ENCODE measurements at places on chromosomes 3 and 15.

DNA sequence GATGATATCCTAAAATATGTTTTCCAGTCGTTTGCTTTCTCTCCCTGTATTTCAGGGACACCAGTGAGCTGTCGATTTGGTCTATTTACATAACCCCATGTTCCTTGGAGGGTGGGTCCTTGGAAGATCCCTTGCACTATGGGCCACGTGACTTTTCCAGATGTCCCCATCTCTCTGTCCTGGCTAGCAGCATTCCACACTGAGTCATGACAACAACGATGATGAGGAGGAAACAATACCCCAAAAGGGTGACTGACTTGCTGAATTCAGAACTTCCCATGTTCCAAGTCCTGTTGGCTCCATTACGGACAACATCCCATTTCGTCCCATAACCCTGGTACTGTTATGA is 134.3 kb downstream of the NSMCE3 start:
- DNase-seq: no peak

DNA sequence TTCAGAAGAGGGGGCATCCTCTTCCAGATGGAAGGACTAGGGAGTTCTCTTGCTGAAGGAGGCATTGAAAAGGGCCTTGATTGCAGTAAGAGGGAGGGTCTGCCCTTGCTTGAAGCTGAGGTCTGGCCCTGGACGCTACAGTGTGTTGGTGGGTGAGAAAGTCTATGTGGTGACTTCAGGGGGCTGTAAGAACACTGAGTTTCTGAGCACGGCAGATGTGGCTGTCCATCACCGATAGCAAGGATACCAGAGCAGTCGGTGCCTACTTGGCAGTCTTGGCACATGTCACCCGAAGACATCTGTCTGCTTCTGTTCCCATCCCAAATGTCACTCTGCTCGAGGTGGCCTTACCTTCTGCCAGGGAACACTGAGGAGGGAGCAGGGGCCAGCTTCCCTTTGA is 631.1 kb upstream of the CFAP20DC start:
- no peak for DNase-seq

DNA sequence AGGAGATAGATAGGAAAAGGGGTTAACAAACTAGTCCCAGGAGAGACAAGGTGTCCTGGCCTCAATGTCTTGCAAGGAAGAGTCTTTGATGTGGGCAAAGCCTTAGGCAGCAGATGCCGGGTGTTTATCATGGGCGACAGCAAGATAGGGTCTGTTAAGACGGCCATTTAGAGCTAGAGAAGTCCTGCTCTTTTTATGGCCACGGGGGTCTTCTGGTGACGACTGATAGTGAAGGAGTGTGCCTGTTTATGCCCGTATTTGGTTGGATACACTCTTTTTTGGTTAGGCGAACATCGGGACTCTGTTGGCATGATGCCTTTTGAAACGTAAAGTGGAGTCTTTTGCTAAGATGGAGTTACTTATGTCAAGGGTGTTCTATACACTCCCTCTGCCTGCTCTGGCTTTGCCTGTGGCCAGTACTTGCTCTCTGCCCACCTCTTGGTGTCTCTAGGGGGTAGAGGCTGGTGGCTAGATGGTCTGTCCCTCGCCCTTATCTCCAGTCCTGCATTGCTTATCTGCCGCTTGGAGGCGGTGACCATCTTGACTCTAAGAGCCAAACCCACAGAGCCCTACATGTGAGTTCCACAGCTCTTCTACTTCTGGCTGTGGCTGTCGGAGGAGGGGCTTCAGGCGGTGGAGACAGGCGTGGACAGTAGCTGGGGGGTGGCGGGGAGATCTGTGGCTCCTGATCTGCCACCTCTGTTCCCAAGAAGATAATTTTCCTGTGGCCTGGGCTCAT is 55.8 kb upstream of the ZBTB38 start:
- DNase-seq: no peak

GRCh38 chr3:190319660-190320059 is 2.6 kb downstream of the CLDN1 start:
- no peak for DNase-seq

GRCh38 chr3:126266291-126266840 is 86.0 kb upstream of the ALDH1L1 start:
- no peak for DNase-seq

DNA sequence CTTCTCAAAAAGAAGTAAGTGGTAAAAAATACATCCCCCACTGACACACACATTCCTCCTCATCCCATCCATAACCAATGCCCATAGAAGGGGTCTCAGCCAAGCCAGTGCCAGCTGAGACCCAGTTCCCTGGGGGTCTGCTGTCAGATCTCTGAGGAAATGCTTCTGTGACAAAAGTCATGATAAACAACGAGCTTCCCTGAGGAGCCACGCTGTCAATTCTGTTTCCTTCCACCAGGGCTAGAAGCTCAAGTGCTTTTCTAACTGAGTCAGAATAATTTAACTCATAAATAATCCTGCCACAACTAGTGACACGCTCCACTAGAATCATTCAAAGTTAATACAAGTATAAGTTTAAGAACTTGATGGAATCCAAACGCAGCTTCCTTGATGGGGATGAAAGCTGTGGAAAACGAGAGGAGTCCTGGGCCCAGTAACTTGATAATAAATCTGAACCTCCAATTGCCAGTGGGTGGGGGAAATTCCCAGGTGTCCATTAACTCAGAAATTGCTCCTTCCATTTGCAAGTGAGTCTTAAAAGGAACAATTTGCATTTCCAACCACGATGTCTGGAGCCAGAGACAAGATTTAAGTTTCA is 348.7 kb upstream of the LMCD1 start:
- no peak for DNase-seq

GRCh38 chr3:36318621-36319200 is 61.6 kb upstream of the STAC start:
- no peak for DNase-seq

DNA sequence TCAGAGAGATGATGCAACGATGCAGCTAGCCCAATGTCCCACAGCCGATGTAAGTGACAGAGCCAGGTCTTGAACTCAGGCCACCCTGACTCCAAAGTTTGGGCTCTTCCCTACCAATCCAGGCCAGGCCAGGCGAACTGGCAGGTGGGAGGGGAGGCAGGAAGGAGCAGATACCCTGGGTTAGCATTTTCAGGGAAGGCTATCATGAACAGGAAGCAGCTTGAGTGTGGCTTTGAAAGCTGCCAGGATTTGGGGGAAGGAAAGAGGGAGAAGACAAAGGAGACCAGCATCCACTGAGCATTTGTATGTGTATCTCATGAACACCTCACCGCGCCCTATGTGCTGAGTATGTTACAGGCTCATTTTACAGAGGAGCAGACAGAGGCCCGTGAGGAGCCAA is 38.8 kb downstream of the LMCD1 start:
- DNase-seq: no peak

- no peak for DNase-seq
Observed at GRCh38 chr15:65096481-65097385, 18.3 kb downstream of the UBAP1L start.

- no peak for DNase-seq
Observed at GRCh38 chr3:167814441-167814951, 79.0 kb downstream of the SERPINI1 start.

DNA sequence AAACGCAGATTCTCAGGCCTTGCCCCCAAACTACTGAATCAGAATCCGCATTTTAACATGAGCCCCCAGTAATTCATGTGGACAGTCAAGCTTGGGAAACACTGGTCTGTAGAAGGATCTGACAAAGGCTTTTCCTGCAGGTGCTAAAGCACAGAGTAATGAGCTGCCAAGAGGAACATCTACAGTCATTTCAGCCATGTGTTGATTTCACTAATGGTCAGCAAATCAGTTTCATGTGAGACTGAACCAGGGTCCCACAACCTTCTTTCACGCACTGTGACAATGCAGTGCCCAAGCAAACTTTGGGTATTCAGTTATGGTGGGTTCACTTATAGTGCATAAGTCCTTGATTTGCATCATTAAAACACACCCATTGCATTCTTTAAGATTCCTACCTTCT is 237.6 kb downstream of the TUSC7 start:
- no peak for DNase-seq

DNA sequence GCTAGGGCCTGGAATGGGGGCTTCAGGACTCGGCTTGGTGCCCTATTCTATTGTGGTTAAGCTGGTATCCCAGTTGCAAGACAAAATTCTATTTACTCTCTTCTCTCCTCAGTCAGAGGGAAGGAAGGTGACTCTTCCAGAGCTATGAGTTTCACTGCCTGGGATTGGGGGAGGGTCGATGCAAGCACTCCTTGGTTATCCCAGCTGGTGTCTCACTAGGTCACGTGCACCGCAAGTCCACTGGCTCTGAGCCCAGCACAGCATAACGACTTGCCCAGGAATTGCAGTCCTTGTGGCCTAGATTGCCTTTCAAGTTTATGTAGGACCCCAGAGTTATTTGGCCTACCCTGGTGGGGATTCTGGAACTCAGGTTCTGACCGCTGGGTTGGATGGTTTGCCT is 958.8 kb downstream of the IGSF11 start:
- DNase-seq: no peak

Measured in CD4-positive, alpha-beta T cell treated with Interferon gamma for 1 hour (primary cell).